ENCODE measurements at places on chromosomes 11 and 22.

GRCh38 chr11:117677729-117678310 is 119.2 kb downstream of the DSCAML1 start:
- no peak for DNase-seq

DNA sequence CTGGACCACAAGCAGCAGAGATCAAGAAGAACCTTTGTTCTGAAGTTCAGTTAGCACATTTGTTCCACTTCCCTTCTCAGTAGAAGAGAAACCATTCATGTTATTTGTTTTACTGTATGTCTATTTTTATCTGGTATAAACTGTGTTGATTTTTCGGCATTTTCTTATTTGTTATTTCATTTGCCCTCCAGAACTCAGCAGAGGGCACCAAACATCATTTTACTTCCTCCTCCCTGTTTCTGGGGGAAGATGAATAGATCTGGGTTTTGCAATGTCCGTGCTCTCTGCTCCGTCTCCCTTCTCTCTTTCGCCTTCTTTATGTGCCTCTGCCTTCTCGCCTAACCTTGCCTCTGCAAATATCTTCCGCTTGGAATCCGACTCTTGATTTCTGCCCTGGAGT is 366.9 kb downstream of the NTM start:
- DNase-seq, result no peak

DNA sequence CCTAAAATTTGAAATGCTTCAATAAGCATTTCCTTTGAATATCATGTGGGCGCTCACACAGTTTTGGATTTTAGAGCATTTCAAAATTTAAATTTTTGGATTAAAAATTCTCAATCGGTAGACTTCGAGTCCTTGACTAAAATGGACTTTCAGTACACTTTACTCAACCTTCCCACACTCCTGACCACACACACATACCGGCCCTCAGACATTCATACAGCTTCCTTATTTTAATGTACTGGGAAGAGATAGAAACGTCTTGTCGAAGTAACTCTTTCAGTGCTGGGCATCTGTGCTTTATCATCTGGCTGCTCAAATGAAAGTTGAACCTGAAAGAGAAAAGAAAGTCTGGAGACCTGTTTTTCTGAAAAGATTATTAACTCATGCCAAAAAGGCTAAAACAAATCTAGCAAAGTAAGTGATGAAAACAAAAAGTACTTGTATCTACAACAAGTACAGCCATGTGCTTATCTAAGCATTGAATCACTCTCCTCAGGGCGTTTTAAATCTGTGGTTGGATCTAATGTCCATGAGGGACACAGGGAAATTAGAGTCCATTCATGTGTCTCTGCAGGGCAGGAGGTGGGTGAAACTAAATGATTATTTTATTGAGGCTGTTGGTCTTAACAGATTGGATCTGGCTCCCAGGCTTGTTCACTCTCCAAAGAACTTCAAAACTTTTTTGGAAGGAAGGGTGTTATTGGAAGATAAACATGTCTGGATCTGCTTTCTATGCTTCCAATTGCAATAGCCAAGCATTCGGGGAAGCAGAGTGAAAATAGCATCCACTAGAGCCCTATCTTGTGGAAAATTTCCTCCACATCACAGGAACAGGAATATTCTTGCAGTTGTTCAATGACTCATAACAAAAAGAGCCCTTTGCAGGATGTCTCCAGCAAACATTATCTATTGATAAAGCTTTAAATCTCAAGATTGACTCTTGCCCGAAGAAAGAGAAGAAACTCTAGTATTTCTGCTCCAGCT is 47.0 kb downstream of the CARD18 start:
- DNase-seq, result no peak

- no peak for DNase-seq
Measured at GRCh38 chr22:28043266-28043665, 124.2 kb upstream of the PITPNB start.

DNA sequence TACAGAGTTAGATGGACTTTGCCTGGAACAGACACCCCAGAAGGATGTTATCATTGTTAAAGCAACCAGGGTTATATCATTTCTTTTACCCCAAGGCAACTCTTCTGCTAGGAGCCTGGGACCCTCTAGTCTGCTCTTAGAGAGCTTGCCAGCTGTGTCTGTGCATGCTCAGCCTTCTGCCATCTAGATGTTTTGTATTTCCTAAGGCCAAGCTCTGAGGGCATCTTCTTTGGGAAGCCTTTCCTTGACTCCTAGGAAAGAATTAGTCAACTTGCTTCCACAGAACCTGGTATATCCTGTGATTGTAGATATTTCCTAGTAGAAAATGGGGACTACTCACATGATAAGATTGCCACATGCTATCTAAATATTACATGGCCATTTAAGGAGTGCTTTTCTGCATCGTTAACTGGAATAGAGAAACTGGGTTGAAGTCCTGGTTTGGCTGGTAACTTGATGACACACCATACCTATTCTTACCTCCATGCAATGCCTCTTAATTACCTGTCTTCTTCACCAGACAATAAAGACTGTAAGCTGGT is 87.6 kb downstream of the STIM1 start:
- DNase-seq, result no peak

- DNase-seq, result no peak
Measured at GRCh38 chr11:41498726-41499125, 39.3 kb upstream of the LRRC4C start.

DNA sequence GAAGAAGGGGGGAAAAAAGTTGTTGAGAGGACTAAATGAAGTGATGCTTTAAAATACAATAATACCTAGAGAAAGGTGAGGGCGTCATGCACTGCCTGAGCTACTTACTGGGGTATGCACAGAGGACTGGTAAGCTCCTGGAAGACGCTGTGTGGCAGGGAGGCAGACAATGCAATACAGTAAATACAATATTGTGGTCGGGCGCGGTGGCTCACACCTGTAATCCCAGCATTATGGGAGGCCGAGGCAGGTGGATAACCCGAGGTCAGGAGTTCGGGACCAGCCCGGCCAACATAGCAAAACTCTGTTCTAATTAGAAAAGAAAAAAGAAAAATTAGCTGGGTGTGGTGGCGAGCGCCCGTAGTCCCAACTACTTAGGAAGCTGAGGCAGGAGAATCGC is 683 bp upstream of the SYTL2 start:
- no peak for DNase-seq

DNA sequence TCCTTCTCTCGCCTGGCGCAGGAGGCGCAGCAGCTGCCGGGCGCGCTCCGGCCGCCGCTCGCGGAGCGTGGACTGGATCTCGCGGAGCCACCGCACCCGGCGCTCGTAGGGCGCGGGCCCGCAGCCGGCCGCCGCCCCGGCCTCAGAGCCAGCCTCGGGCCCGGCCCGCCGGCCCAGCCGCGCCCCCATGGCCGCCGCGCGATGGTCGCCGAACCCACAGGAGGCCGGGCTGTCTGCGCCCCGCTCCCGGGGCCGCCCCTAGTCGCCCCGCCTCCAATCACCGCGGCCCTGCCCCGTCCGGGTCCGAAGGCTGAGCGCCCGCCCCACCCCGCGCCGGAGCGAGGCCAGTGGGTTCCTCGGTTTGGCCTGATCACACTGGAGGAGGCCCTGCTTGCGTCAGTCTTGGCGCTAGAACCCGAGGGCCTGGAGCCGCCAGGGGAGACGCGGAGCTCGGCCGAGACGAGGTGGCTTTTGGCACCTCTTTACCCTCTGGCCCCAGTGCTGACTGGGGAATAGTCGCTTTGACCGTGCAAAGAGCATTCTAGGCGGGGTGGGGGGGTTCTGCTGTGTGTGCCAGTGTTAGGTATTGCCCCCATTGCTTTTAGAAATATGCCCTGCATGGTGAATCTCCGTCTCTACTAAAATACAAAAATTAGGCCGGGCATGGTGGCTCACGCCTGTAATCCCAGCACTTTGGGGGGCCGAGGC is at the start of gene LRRC75B:
LRRC75B (minus strand) TSS at position 223 of the 708 bp plus-strand sequence; CDS start at position 189, 34 bp downstream.
- DNase-seq, result peak; percentile 31

- DNase-seq, result no peak
Measured at GRCh38 chr11:7495882-7496551, 10.7 kb downstream of the OLFML1 start.

DNA sequence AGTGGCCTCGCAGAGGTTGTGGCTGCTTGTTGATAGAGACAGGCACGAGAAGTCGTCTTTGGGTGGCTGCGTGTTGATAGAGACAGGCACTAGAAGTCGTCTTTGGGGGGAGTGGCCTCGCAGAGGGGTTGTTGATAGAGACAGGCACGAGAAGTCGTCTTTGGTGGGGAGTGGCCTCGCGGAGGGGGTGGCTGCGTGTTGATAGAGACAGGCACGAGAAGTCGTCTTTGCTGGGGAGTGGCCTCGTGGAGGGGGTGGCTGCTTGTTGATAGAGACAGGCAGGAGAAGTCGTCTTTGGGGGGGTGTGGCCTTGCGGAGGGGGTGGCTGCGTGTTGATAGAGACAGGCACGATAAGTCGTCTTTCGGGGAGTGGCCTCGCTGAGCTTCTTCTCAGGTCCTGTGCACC is 328.8 kb downstream of the TBC1D22A start:
- no peak for DNase-seq

DNA sequence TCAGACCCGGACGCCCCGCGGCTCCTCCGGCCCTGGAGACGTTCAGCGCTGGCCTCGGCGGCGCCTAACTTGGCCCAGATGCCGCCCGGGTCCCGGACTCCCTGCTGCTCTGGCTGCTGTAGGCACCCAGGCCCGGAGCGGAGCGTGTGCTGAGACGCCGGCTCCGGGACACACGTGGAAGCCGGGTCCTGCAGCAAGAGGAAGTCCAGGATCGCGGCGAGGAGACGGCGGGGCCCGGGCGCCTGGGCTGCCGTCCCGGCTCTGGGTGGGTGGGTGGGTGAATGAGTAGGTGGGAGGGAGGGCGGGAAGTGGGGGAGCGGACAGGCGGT is 223 bp downstream of the WT1 start:
- DNase-seq, result no peak

- no peak for DNase-seq
Measured at GRCh38 chr11:121456151-121456550, 3.4 kb upstream of the SORL1-AS1 start.

DNA sequence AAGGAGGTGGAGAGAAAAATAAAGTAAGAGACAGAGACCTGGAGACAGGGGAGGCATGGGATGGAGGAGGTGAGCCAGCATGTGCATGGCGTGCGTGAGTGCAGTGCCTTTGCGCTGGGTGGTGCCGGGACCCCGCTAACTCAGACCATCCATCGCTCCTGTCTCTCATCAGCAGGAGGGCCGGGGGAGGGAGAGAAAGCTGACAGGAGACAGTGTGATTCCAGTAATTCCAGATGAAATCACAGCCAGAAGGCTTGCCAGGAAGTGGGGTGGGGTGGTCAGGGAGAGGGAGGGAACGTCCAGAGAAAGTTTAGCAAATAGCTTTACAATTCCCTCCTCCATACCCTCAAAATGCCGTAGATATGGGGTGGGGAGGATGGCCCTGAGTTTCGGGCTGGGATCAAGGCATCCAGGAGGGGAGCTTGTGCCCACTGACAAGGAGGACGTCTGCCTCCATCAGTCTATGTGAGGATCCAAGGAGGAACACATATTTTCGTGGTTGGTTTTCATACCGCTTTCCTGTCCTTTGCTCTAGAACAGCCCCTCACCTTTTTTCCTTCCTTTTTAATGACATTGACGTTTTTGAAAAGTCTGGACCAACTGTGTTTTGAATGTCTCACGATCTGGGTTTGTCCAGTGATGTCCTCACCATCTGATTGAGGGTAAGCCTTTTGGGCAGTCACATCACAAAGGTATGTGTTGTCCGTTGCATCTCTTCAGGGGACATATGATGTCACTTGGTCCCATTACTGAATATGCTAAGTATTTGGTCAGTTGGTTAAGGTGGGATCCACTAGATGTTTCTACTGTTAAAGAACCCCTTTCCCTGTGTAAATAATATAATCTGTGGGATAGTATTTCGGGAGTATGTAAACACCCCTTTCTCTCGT is 567.3 kb downstream of the MIAT start:
- DNase-seq, result no peak

DNA sequence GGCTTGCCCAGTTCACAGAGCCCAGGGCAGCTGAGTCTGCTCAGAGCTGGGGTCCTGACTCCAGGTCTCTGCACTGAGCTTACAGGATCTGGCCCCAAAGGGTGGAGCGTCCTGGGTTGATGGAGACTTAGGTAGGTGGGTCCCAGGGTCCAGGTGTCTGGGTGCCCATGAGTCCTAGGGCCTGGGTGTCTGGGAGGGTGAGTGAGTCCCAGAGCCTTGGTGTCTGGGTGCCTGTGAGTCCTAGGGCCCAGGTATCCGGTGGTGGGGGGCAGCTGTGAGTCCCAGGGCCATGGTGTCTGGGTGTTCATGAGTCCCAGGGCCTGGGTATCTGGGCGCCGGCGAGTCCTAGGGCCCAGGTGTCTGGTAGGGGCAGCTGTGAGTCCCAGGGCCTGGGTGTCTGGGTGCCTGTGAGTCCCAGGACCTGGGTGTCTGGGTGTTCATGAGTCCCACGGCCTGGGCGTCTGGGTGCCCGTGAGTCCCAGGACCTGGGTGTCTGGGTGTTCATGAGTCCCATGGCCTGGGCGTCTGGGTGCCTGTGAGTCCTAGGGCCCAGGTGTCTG is 1505.6 kb downstream of the BRD1 start:
- DNase-seq, result no peak

DNA sequence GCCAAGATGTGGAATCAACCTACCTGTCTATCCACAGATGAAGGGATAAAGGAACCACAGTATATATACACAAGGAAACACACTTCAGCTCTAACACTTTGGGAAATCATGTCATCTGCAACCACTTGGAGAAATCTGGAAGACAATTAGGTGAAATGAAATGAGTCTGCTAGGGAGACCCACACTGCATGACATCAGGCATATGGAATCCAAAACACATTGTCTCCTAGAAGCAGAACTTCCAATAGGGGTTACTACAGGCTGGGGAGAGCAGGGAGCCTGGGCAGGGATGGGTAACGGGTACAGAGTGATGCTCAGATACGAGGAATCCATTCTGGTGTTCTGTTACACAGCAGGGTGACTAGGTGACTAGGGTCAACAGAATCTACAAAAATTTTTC is 18.3 kb downstream of the RGL4 start:
- DNase-seq, result no peak

DNA sequence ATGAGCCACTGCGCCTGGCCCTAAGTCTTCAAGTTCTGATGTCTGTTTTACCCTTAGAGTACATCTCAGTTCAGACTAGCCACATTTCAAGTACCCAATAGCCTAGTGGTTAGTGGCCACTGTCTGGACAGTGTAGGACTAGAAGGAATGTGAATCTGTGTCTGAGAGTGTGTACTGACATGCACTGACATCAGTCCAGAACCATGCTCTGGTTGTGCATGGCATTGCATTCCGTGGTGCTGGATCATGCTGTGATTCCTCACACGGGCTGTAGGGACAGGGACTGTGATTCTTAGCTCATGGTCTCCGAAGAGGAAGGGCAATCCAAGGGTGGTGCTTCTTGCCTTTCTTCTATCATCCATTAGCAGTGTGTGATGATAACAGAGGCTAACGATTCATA is 41.1 kb downstream of the AMOTL1 start:
- no peak for DNase-seq

DNA sequence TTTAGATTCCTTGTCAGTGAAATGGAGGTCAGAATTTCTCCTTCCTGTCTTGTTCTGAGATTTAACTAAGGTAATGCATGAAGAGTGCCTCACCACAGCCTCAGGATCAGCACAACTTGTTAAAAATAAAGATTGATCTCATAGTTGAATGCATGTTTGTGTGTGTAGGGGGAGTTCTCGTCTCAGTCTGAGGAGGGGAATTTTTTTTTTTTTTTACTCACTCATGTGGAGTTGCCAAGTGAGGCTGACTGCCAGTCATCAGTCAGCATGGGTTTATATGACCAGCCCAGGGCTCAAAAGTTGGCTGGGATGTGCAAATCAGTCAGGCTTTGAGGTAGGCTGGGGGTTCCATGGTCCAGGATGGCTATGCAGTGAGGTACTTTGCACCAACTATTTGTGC is 113.2 kb downstream of the FANCF start:
- DNase-seq, result no peak

GRCh38 chr11:15374418-15374817 is 259.7 kb downstream of the INSC start:
- no peak for DNase-seq

GRCh38 chr11:95088946-95089619 is 563 bp upstream of the ENDOD1 start:
- no peak for DNase-seq
